ENCODE measurements at places on chromosomes 5 and 9. TPM values are rescaled to one million over a fixed set of nuclear protein-coding genes. Genes with fewer than 3 reads are reported as not detected.

N4BP3 gene
- 41.6 TPM for total RNA-seq

IFNA2 gene
- not detected for total RNA-seq

DNA sequence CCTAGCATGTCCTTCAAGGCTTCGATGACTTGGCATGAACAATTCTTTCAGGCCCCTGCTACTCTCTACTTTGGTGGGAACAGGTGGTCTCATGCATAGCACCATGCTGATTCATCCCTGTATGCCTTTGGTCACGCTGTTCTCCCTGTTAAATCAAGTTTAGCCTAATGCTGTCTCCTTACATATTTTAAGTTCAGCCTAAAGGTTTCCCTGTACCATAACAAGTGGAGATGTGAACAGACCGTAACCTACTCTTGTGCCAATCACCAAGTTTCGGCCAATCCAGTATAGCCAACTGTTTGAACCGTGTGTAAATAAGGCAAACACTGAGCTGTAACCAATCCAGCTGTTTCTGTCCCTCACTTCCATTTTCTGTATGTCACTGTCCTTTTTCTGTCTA lies 8.0 kb downstream of the GAS1 start:
- DNase-seq, result no peak

DNA sequence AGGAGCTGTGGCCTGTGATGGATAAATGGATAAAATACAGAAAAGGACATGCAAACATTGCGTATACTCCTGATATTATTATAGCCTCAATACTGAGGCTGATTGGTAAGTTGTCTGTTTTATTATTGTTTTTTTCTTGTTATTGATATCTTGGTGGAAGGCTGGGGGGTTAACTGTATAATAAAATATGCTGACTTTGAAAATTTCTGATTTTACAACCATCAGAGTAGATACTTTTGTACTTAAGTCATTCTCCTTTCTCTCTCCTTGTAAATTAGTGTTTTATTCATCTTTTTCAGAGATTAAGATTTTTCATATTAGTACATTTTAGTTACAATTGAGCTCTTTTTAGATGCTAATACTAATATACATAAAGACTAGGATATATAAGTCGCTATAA lies 53.5 kb downstream of the ICE1 start:
- DNase-seq, result no peak

GRCh38 chr9:15856591-15856990 lies 303.7 kb downstream of the CCDC171 start:
- DNase-seq, result no peak

DNA sequence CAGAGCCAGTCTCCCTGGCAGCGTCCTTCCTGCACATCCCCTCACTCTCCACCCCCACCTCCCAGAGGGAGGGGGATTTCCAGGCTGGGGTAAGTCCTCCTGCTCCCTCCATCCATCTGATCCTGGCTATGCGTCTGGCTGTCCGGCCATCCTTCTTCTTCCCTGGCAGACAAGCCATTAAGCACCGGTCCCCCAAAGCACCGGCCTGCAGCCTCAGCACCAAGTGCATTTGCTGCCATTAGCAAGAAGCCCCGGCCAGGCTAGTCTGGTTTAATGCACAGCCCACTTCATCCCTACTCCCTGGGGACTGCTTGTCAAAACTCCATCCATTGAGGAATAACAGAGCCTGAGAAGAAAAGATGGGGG lies 208.7 kb upstream of the IER5L start:
- DNase-seq, result no peak

DNA sequence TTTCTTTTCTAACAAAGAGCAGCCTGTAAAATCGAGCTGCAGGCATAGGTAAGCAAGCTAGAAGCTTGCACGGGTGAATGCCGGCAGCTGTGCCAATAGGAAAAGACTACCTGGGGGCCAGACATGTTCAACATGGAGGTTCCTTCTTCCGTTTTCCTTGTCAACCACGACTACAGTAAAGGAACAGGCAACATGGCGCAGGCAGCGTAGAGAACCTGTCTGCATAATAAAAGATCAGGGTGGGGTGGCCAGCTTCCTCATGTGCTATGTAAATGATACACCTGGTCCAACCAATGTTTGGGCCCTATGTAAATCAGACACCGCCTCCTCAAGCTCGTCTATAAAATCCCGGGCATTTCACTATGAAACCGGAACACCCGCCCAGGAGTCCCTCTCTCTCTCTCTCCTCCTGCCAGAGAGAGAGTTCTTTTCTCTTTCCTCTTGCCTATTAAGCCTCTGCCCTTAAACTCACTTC lies 103.8 kb upstream of the LIFR start:
- DNase-seq, result peak; percentile 61

DNA sequence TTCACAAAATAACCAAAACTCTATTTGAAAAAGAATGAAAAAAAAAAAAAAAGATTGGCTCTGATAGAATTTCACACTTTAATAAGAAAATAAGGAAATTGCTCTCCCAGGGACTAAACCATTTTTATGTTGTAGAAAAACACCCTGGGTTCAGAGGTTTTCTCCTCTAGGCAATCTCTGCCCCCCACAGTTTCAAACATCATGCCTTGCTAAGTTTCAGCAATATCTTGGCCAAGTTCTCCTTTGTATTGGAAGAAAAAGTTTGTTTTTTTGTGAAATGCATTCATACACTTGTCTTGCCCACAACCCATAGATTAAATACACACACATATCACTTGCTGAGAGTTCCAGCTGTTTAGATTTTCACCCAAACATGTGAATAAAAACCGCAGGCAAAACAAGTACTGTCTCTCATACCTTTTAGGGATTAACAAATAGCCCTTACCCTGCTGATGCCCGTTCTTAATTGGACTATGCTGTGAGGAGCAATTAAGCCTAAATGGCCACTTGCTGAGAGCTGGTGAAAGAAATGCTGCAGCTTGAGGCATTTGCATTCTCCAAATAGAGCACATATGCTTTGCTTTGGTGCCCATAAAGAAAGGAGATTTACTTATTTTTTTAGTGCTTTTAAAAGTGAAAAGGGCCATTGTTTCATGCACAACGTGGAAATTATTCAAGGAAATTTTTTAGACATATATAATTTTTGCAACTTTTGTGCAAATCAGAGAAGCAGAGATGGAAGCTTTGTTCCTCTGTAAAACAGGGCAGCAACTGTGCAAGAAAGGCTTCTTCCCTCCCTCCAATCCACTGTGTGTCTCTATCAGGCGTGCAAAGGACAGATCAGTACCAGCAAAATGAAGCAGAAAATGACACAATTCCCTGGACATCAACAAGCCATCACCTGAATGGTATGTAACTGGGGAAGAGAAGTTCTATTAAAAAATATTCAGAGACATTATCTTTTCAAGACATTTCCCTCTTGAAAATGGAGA lies 262.4 kb upstream of the KIF2A start:
- peak; percentile 35 for DNase-seq

- no peak for DNase-seq
Observed at GRCh38 chr9:78397045-78397444, 100.1 kb downstream of the PSAT1 start.

DNA sequence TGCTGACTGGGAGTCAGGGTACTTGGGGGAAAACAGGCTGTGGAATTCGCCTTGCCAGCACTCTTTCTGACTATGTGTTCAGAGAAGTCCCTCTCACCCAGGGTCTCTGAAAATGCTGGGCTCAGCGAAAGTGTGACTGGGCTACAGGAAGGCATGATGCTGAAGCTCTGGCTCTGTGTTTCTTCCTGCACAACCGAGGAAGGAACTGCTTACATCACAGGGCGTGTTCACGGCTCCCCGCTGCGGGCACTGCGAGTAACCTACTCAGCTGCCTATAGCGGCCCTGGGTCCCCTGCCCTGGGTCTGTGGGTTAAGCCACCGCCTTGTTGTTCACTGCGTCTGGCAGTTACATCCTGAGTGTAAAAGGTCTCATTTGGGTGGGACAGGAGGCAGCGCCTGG lies 222.4 kb upstream of the IRX4 start:
- DNase-seq, result no peak

DNA sequence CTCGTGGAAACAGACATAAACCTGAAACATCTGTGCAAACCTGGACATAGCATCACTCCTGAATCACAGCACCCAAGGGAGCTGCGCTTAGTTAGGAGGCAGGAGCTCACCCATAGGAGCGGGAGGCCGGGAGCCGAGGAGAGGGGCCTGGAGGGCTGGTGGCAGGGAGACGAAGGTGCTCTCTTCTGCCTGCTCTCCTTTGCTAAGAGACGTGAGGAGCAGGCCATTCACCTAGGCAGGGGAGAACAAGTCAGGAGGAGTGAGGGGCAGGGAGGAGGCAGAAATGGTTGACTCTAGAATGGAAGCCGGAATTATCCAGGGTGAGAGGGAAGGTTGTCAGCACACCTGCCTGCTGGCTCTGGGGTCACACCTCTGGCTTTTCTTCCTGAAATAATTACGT lies 398.4 kb upstream of the IRX2 start:
- no peak for DNase-seq

Measured in WTC11 (cell line).